ENCODE measurements at places on chromosomes 7 and 10.

GRCh38 chr10:5361966-5362365 lies 2.8 kb upstream of the UCN3 start:
- DNase-seq = no peak

DNA sequence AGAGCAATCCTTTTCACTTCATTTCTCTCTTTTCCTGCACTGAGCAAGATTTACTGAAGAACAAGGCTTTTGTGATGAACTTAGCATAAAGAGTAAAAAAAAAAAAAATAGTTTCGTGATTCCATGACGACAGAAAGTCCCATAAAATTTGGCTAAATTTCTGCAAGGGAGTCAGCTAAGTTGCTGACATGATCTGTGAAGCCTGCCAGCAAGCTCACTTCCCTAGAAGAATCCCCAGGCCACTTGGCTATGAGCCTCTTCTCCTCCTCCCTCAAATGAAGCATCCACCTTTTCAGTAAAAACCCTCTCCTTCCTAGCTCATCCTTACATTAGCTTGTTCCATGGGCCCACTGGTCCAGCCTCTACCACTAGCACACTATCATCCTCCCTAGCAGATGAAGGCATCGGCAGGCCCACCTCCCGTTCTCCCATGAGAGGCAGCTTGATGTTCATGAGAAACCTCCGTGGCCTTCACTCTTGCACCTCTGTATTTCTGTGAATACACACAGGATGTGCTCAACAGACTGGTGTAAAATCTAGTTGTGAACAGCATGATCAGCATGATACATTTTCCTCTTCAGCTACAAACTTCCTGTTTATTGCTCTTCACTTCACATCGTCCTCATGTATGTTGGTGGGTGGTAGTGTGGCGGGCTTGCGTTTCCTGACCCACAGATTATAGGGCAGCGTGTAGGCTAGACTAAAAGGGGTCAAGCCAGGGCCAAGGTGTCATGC lies 30.9 kb downstream of the GIMAP8 start:
- peak; percentile 13 for DNase-seq

DNA sequence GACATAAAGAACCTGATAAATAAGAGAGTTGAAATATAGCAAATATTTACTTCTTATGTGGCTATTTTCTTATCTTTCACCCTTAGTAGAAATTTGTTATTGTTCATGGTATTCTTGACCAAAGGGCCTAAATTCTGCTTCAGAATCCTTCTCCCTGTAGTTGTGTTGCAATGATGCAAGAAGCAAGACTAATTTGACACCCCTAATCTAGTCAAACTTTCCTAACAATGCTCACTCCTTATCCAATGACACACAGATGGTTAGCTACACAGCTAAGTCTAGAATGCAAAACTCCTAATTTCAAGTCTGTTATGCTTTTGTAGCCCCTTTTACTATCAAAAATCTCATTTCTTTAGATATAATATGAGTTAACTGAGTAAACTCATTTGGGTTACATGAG lies 56.1 kb downstream of the TWIST1 start:
- DNase-seq = no peak

DNA sequence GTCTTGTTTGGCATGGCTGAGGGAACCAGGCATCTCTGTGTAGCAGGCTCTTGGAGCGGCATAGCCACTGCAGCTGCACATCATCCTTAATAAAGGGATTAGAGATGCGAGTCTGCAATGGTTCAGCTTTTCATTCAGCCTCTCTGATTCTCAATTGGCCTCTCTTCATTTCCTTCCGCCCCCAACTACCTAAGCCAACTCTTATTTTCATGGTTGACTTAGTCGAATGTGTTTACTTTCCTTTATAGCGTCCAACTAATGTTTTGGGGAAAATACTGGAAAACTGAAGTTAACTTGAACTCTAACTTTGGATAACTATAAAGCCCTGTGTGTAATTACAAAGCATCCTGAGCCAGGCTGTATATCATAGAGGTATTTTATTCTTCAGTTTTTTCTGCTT lies 202.2 kb upstream of the KIAA1217 start:
- no peak for DNase-seq

- DNase-seq = no peak
These were observed 27.7 kb downstream of the STK32C start for GRCh38 chr10:132279873-132280645.

DNA sequence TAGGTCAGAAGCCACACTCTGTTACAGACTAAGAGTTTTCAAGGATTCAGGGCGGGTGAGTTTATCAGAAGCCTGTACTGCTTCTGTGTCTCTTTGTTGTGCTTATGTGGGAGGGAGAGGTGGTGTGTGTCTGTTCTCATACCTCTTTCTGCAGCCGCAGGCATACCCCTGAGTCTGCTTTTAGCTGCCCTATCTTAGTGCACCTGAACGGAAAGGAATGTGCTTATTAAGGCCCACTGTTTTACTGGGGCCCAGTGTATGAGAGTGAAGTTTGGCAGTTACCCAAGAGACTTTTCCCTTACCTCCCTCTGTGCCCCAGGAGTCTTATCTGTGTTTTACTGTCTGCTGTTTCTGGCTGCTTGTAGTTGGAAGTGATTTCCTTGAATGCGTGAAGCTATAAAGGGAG lies 104.3 kb downstream of the TYW1 start:
- DNase-seq = no peak

- no peak for DNase-seq
These were observed 16.8 kb upstream of the ZNF467 start for GRCh38 chr7:149790146-149790548.

DNA sequence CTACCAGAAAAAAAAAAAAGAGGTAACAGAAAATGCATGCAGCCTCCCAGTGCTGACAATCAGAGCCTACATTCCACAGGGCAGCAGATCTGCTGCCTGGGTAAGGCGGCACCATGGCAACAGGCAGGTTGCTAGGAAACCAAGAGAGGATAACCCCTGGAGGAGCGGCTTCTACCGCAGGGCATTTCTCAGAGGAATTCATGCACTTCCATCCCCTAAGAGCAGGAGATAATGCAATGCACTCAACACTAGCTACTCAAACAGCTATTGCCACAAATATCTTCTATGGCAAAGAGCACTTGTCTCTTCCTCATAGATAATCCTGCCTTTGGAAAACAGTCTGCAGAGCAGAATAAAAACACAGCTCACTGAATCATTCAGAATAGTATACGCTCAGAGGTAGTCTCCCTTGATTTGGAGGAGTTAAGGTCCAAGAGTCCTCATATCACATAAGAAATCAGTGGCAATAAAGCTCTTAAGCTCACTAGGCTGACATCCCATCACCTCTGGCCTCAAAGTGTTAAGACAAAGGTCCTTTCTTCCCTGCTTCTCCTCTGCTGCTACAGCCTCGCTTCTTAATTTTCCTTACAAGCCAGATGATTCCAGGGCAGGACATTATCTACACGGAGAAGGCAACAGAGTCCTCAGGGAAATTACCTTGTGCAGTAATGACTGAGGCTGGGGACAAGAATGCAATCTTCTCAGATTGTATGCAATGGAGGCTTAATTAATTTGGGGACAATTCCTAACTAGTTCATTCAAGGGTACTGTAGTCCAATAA lies 10.7 kb downstream of the PSAP start:
- no peak for DNase-seq

DNA sequence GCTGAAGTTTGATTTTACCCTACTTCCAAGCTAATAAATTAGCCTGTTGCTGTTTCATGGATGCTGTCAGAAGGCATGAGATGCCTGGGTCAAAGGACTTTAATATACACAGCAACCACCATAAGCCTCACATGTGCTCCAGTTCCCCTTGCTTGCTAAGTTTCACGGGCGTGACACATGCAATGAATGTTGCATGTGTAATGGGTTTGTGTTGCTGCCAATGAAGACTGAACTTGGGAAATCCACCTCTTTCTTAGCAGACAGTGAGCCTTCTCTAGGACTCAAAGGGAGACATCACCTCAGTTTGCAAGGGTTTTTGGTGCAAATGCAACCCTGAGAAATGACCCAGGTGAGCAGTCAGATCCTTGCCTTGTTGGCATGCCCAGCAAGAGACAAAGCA lies 505.5 kb upstream of the PODXL start:
- DNase-seq = no peak

- DNase-seq = no peak
These were observed 7.0 kb downstream of the EBF3 start for GRCh38 chr10:129956876-129957673.

DNA sequence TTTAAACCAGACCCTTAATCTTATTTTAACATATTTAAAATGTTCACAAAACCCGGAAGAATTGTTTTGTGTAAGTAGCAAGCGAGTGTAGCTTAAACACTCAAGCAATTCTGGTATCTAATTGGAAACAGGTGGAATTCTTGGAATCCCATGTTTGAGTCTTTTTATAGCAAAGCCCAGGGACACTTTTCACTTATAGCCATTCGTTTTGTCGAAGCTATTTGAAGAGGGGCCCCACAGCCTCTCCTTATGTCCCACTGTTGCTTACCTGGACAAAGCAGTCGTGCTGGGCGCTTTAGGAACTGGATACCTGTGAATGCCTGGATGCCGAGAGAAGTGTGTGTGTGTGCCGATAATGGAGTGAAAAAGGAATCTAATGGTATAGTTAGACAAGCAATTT lies 3.3 kb downstream of the CUX1 start:
- DNase-seq = no peak

GRCh38 chr7:159328096-159328495 lies 183.4 kb upstream of the VIPR2 start:
- DNase-seq = no peak

DNA sequence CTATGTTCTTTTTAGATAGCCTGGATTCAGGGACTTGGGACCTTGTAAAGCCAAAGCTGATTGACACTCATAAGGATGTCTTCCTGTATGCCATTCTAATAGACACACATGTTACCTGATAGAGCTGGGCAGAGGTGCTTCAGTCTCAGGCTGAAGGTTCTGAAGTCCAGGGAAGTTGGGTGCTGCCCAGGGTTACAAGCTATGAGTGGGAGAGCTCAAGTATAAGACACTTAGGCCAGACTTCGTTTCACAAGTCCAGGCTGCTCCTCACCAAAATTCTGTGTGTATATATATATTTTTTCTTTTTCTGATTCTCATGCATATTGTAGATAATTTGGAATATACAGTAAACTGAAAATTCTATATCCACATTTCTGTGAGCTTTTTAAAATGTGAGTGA lies 144.2 kb downstream of the HDAC9 start:
- no peak for DNase-seq

- no peak for DNase-seq
These were observed 43.5 kb upstream of the HSPA12A start for GRCh38 chr10:116785867-116786266.
